ENCODE measurements at places on chromosomes 12 and 14.

DNA sequence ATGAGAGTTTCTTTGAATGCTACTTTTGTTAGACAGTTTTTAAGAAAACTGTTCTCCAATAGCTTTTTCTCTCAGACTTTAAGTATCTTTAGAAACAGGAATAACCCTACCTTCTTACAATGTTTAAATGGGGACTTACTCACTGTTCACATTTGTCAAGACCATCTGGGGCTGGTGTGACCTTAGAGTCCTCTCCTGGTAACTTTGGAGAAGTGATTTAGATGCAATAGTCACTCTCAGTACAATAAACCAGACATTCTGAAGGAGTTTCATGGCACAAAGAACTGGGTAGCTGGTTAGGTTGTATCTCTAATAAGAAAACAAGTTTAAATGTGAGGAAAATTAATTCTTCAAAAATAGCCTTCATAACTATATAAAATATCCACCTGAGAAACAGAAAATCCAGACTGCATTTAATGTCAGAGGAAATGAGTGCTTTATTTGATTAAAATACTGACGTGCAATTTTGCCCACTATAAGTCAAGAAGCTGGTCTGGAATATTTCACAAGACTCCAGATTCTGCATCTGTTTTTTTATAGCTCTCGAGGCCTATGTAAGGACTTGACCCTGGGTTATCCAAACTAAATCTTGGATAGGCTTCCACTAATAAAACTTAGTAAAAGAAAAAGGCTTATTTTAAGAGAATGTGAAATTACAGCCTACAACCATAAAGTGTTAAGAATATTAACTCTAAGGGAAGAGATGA lies 108.7 kb downstream of the PTGER2 start:
- DNase-seq, result no peak

- no peak for DNase-seq
These were observed 18.9 kb downstream of the SYNE3 start for GRCh38 chr14:95497561-95498011.

- DNase-seq, result no peak
These were observed 12.6 kb upstream of the SERPINA10 start for GRCh38 chr14:94305620-94306019.

DNA sequence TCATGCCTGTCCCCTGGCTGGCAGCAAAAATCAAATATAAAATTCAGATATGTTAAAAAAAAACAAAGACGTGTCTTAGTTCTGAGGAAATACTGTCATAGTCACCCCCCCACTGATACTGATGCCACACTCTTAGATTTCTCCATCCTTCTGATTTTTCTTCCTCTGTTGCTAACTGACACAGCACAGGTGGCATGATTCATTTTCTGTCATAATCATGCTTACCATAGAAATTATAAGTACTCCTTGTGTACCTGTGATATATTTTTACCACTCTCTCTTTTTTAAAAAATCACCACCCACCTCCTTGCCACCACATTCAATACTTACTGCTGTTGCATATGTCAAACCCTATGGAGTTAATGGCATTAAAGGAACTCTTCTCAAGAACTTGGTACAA lies 209.2 kb downstream of the PPM1H start:
- DNase-seq, result no peak

GRCh38 chr12:116434155-116435011 lies 124.8 kb upstream of the MAP1LC3B2 start:
- DNase-seq, result no peak

DNA sequence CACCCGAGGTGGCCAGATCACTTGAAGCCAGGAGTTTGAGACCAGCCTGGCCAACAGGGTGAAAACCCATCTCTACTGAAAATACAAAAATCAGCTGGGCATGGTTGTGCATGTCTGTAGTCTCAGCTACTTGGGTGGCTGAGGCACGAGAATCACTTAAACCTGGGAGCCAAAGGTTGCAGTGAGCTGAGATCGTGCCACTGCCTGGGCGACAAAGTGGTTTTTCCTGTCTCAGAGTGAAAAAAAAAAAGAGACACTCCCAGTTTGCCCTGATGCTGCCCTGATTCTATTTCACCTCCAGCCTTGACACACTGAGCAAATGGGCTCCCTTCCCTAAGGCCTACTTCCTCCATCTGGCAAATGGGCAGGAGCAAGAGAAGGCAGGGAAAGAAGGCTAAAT lies 28.5 kb upstream of the PLEK2 start:
- DNase-seq, result no peak

Measured in NT2/D1 (cell line).